ENCODE measurements at places on chromosomes 6 and 20.
A peak's percentile ranks its signal among the peaks of the same experiment; 100 is the strongest.

GRCh38 chr6:161401587-161402309, 127.9 kb upstream of the AGPAT4 start:
- no peak for DNase-seq

DNA sequence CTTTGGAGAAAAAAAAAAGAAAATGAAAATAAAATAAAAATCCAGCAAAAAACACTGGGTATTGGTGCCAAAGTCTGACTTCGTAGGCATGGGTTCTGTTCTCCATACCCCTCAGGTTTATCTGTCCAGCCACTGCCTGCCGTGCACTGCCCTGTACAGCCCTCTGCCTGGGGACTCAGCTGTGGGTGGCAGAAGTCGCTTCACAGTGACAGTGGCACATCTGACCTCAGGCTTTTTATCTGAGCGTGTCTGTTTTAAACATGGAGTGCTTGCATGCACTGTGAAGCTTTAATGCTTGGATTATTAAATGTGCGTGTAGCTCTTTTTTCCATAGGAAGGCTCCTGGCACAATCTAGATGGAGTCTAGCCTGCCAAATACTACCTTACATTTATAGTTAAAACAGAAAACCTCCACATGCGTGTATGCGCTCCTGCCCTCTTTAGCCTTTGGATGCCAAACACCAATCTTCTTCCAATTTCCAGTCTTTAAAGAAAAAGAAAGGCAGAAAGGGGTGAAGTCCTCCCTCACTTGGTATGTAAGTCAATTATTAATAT, 375.5 kb downstream of the UTRN start:
- no peak for DNase-seq

GRCh38 chr6:16658348-16659034, 102.8 kb downstream of the ATXN1 start:
- no peak for DNase-seq

DNA sequence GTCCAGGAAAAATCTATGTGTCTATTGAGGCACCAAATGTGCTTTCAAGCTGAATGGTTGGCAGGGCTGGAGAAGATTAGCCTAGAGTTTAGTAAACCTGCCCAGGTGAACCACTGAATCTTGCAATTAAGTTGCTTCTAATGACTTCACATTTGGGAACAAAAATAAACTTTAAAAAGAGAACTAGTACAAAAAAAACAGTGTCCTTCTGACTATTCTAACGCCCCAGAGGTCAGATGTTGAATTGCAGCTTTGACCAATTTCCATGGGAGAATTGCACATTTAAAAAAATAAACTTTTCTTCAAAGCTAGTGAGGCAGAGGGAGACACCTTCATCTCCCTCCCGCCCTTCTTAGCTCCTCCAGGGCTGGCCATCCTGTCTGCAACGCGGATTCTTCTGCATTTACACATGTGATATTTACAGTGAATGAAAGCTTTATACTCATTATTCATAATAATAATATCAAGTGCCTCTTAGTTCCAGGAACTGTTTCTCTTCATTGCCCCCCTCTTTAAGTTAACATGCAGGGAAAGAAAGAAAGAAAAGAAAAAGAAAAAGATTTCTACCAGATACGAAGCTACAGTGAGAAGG, 270.2 kb downstream of the SMOC2 start:
- DNase-seq, result no peak

GRCh38 chr20:61576372-61576771, 324.3 kb downstream of the CDH4 start:
- no peak for DNase-seq

DNA sequence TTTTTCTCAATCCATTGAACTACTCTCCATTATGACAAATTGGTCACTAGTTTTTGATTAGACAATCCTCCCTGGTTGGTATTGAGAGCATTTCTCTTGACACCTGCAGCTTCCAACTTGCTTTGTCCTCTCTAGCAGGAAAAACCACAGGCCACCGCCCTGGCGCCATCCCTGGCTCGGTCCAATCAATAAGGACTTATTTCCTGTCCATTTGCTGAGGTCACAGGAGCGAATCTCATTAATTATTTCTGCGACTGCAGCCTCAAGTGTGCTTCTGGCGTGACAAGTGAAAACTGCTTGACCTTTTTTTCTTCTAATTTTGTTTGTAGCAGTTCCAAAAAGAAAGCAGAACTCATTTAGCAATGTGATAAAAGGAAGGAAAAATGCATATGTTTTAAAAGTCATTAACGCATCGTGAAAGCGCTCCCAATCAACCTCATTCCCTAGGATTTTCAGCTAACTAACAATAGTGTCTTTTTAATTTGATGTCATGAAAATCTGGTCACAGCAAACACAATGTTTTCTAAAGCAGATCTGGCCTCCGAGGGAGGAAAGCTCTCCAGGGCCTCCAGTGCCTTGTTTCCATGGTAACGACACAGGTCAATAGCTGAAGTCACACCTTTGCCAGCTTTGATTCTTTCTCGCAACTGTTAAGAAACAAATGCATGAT, 39.0 kb upstream of the BEND3 start:
- DNase-seq, result peak; percentile 34

GRCh38 chr6:19160081-19160730, 677.0 kb upstream of the ID4 start:
- no peak for DNase-seq

DNA sequence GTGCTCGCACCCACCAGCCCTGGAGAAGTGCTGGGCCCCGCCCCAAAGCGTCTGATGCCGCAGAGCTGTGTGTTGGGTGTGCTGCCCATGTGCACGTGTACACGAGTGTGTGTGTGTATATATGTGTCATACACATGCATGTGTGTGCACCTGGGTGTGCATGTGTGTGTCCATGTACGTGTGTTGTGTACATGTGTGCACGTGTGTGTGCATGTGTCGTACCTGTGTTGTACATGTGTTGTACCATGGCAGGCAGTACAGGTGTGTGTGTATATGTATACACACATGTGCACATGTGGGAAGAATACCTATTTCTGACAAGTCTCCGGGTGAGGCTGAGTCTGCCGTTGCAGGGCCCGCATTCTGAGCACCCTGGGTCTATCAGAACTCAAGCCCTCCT, 6.2 kb upstream of the MRGBP start:
- no peak for DNase-seq

- DNase-seq, result no peak
These were observed 10.9 kb downstream of the C6orf132 start for GRCh38 chr6:42131531-42131930.

Data from cerebellar nuclear complex (tissue), 1 donor.